AG04450 (cell line): ENCODE measurements at places on chromosomes 5 and 9.
A peak's percentile ranks its signal among the peaks of the same experiment; 100 is the strongest.

DNA sequence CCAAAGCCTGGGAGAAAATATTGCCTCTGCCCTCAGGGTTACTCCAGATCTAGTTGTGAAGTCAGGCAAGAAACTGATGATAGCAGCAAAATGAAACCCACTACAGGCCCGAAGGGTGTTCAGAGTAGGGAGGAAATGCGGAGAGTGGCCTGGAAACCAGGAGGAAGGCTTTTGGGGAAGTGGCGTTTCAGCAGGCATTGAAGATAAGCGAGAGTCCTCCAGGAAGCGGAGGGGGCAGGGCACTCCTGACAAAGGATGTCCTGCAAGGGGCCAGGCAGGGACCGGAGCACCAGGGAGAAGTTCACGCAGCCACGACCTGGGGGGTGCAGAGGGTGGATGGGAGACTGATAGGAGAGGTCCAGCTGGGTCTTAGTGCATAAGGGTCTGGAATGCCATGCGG, 7.8 kb upstream of the FOXI1 start:
- no peak for DNase-seq

GRCh38 chr5:6772886-6773285, 59.7 kb downstream of the TENT4A start:
- no peak for DNase-seq

DNA sequence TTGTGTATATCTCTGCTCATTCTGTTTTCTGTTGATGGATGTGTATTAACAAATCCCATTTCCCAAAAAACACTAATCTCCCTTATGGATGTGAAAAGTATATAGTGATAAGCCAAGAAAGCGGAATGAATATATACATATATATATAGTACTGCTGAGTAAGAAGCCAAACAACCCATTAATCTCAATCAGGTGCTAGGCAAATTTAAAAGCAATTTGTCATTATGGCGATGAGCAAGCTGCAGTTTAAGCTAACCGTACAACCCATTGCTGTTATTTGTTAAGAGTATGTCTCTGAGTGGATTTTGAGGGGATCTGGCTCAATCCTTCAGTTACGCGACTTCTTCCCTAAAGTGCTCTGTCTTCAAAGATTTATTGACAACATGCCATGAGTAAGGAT, 640.4 kb upstream of the ARRDC3 start:
- DNase-seq, result no peak

GRCh38 chr9:130925050-130925678, 13.9 kb downstream of the FIBCD1 start:
- DNase-seq, result no peak

DNA sequence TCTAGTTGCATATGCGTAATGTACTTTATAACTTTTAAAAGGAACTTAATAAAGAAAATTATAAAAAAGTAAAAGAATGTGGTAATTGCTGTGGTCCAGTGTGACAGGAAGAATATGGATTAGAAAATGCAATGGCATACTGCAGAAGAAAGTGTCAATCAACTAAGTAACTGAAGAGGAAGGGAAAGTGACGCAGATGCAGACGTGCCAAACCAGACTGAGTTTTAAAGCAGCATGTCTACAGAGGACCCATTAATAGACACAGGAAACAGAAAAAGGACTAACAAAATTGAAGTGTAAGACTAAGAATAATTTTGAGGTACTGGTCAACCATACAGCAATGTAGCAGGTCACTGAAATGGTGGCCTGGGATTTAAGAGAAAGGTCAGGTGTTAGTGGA, 73.3 kb downstream of the DPYSL3 start:
- DNase-seq, result no peak

DNA sequence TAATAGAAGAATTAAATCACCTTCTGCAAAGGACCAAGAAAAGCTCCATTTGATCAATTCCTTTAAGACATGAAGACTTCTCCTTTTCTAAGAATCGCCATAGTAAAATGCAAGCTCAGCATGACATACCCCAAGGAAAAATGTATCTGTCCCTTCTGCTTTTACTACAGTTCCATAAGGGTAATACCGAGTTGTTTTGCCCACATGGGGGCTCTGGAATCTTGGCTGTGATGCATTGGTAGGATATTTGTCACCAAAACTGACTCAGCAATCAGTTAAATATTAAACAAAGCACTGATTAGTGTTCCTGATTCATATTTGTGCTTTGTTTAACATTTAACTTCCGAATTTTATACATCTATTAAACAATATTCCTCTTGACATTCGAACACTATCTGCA, 24.3 kb upstream of the KCNIP1 start:
- DNase-seq, result no peak

- DNase-seq, result no peak
Measured at GRCh38 chr9:3403315-3403714, 122.5 kb downstream of the RFX3 start.

GRCh38 chr5:53560028-53560427, 411 bp upstream of the NDUFS4 start:
- no peak for DNase-seq

- no peak for DNase-seq
Measured at GRCh38 chr5:71629950-71630349, 42.8 kb downstream of the MCCC2 start.

DNA sequence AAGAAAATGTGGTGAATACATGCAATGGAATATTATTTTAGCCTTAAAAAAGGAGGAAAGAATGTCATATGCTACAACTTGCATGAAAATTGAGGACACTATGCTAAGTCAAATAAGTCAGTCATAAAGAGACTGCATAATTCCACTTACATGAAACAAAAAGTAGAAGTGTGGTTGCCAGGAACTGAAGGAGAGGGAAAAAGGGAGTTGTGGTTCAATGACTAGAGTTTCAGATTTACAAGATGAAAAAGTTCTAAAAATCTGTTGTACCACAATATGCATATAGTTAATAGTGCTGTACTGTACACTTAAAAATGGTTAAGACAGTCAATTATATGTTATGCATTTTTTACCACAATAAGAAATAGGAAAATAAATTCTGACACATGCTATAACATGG, 95.4 kb downstream of the SLC44A1 start:
- DNase-seq, result no peak

DNA sequence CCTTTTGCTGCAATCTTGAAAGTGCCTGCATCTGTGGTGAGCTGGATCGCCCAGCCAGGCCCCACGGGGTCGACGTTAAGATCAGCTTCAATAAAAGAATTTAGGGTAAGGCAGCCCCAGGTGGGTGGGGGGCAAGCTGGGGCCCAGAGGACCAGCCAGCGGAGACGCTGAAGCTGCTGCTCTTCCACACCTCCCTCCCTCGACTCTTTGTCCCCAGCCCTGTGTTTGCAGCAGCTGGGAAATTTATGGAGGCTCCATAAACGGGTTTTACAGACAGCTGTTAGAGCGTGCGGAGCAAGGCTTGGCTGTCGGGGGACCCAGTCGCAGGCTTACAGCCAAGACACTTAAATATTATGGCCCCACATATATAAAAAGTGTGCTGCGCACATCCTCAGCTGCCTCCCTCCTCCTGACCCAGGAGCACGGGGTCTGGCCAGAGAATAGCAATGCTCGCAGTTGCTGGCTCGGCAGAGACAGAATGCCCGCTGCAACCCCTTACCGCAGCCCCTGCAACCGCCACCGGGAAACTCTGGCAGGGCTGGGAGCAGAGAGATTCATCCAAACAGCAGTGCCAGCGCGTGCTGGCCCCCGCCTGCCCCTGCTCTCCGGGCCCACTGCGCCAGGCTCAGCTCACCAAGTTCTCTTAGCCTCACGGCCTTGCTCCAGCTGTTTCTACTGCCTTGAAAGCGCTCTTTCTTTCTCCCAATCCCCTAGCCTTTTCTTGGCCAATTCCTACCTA, 28.4 kb upstream of the MVB12B start:
- DNase-seq, result no peak

GRCh38 chr9:115104908-115105307, 13.0 kb downstream of the TNC start:
- DNase-seq, result no peak

GRCh38 chr5:177022386-177023302, at the start of gene ZNF346:
TSS of gene ZNF346 (plus strand) at chr5:177022696. CDS start at chr5:177022739, 43 bp downstream.
- DNase-seq, result peak; percentile 86

GRCh38 chr5:76691467-76692273, 24.3 kb upstream of the F2R start:
- DNase-seq, result no peak

- no peak for DNase-seq
Measured at GRCh38 chr9:74413876-74414275, 83.3 kb upstream of the RORB start.

GRCh38 chr5:171397190-171397589, 9.5 kb downstream of the NPM1 start:
- DNase-seq, result no peak

DNA sequence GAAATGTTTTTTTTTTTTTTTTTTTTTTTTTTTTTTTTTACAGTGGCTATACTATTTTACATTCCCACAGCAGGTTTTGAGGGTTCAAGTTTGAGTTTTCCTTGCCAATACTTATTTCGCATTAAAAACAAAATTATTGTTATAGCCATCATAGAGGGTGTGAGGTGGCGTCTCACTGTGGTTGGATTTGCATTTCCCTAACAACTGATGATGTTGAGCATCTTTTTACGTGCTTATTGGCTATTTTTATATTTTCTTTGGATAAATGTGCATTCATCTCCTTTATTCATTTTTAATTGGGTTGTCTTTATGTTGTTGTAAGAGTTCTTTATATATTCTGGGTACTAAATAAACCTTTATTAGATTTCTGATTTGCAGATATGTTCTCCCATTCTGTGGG, 18.9 kb upstream of the UBLCP1 start:
- no peak for DNase-seq

DNA sequence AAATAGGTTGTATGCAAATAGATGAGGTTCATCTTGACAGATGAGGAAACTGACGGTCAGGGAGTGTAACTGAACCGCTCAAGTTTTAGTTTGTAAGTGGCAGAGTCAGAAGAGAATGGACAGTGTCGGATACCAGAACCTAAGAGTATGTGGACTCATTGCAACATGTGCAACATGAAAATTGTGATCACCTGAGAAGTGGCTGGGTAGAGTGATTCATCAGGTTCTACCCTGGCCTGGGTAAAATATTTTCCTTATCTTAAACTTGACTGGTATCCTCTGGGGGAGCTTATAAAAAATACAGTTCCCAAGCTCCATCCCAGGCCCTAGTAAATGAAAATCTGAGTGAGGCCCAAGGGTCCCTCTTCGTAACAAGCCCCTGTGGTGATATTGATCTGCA, 35.2 kb upstream of the MIER3 start:
- no peak for DNase-seq

GRCh38 chr5:51465165-51465564, 81.9 kb downstream of the ISL1 start:
- no peak for DNase-seq

DNA sequence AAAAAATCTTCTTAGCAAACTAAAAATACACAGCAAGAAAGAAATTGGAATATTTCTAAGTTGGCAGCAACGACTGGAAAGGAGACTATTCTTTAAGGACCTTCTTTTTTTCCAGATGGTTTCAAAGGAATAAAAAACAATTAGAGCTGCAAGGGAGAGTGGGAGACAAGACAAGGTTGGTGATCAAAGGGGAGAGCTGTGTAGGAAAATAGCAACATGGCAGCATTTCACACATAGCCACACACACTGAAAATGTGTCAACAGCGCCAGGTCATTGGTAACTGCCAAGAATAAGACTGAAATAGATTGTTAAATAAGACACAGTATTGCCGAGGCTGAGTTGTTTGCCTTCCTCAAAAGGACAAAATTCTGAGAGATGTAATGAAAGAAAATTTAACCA, 88.1 kb upstream of the TLE1 start:
- no peak for DNase-seq

DNA sequence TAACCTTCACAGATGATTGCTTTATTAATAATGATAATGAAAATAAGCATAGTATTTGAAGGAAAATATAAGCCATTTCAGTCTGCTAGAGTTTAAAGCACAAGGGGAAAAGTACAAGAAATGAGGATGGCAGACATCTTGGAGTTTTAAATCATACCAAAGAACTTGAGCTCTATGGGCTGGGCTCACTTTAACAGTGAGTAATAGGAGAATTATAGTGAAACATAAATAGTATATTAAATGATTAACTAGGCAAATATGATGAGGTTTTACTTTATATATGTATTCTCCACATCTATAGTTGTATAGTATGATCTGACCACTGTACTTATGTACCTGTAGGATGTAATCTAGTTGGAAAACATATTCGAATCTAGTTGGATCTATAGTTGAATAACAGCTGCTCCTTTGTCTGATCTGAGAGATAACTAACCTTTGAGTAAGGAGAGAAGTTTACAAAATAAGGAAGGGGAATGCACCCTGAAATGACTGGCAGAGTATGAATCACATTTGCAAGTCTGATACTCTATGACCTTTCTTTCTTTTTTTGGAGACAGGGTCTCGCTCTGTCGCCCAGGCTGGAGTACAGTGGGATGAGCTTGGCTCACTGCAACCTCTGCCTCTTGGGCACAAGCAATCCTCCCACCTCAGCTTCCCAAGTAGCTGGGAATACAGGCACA, 17.6 kb downstream of the MEGF9 start:
- no peak for DNase-seq

DNA sequence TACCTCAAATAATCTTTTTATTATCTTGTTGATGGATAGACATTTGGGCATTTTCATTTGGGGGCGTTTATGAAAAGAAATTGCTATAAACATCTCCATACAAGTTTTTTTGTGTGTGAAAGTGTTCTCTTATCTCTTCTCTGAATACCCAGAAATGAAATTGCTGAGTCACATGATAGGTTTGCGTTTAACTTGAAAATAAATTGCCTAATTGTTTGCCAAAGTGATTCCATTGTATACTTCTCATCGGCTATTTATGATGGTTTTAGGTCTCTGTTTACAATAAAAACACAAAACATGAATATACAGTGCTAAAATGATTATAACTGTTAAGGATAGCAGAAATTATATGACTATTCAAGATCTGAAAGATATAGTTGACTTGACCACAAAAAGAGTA, 361.7 kb downstream of the TAF11L14 start:
- DNase-seq, result no peak

DNA sequence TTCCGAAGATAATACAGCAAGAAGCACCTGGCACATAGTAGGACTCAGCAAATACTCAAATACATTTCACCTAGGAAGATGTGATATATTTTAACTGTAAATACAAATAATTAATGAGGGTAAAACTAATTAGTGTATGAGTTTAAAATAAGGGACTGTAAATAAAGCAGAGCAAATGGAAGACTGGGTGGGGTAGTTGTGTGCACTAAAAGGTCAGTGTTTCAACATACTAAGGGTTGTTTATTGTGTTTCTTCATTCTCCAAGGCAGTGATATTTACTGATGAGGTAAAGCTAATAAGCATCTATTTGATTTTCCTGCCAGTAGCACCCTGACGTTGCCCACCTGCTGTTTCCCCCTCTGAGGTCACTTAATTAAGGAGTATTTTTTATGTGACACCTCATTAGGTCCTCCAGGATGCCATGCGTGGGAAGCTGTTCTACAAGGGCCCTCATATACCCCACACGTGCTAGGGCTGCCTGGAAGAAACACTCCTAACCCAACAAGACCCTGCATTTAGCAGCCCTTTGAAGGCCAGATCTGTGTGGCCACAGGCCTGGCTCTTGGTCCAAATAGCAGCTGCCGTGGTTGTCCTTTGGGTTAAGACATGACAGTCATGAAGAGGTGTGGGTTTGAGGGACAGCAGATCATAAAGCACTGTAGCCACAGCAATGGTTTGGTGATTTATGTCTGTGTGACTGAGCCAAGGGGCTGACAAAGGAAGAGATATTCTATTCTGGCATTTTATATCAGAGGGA, 97.5 kb upstream of the RPS23 start:
- no peak for DNase-seq

GRCh38 chr5:135444360-135444759, 2.8 kb downstream of the DCANP1 start:
- no peak for DNase-seq
